ENCODE measurements at places on chromosomes 5 and 9.

GRCh38 chr5:79295029-79295428 lies 59.1 kb downstream of the JMY start:
- no peak for DNase-seq

DNA sequence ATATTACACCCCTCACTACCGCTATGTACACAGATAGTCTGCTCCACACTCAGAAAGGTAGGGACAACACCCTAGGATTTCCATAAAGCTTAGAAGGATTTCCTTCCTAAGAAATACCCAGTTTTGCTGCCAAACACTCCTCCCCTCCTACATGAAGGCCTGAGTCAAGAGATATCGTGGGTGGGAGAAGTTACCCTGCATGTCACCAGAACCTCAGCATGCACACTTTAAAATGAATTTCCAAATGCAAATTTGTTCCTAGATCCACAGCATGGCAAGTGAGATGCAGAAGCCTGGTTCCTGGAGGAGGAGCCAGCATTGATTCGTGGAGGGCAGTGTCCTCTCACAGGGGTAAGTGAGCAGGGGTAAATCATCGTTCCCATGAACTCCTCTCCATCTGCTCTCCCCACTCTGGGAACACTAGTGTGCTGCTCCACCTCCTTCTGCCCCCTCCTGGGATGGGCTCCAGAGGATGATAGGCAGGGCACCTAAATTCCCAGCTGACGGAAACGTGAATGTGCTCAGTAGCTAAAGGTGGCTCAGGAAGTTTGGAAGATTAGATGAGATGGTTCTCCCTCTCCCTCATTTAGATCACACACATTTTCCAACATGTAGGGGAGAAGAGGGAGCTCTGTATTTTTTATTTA lies 76.7 kb downstream of the PDE4D start:
- no peak for DNase-seq

DNA sequence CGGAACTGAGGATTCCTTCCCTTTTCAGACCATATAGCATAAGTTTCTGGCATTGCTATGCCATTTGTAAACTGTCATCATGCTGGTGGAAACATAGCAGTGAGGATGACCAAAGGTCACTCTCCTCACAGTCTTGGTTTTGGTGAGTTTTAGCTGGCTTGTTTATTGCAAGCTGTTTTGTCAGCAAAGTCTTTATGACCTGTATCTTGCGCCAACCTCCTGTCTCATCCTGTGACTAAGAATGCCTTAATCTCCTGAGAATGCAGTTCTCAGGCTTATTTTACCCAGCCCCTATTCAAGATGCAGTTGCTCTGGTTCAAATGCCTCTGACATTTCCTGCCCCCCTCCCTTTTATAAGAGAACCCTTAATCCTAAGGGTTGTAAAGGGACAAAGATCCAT lies 26.7 kb upstream of the GRIA1 start:
- no peak for DNase-seq

DNA sequence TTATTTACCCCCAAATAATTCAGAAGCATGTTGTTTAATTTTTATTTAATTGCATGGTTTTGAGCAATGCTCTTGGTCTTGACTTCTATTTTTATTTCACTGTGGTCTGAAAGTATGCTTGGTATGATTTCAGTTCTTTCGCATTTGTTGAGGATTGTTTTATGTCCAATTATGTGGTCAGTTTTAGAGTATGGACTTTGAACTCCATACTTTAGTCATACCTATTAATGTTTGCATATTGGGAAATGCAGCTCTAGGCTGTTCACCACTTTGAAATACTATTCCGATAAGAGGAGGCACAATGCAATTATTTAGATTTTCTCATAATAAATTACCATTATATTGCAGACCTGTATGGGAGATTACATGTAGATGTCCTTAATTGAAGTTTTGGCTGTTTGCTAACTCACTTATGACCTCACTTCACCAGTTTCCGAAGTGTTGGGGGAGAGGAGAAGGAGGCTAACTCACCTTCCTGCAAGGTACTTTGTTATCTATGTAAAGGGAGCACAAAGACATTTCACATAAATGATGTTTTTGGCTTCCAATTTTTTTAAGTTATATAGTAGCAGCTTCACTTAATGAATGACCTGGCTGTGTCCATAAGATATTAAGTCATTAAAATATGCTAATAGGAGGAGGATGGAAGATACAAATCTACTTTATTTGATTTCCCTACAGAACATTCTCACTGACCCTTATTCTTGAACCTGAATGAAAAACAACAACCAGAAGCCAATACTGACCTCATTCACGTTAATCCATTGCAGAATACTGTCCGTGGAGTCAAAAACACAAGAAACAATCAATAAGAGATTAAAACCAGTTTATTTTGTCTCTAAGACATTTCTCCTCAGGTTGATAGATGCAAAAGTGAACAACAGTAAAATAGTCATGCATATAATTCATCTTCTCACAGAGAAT lies 970.3 kb upstream of the ARRDC3 start:
- DNase-seq, result no peak

GRCh38 chr9:6959270-6960000 lies 201.7 kb downstream of the KDM4C start:
- DNase-seq, result no peak

GRCh38 chr5:32279223-32279622 lies 33.5 kb downstream of the MTMR12 start:
- no peak for DNase-seq

DNA sequence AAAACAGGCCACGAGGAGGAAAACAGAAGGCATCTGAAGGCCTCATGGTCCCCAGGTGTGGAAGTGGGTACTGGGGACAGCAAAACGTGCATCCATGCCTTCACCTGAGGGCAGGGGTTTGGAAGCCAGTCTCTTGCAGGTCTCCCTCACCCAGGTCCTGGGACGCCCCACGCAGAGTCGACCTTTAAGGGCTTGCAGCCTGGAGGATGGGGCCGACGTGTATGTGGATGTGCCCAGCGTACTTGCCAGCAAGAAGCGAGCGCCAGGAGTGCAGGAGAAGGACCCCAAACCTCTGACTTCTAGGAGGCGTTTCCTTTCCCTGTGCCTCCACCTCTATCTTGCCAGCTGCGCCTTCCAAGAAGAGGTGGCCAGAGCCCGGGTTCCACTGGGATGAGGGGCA lies 65.9 kb downstream of the OTULIN start:
- DNase-seq, result no peak

GRCh38 chr5:82158755-82159413 lies 119.3 kb downstream of the RPS23 start:
- DNase-seq, result no peak

DNA sequence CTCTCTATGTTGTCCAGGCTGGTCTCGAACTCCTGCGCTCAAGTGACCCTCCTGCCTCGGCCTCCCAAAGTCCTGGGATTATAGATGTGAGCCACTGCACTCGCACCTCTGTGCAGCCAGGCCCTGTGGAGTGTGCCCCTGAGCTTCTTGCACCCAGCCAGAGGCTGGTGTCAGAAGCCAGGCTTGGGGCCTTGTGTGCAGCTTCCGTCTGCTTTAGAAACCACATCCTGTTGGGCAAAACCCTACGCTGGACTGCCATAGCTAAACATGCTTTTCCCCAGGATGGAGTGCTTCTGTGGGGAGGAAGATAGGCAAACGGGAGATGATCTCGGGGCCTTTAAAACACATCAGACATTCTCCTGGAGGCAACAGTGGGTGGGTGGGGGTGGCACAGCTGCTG lies 40.1 kb downstream of the PRRT1B start:
- no peak for DNase-seq

DNA sequence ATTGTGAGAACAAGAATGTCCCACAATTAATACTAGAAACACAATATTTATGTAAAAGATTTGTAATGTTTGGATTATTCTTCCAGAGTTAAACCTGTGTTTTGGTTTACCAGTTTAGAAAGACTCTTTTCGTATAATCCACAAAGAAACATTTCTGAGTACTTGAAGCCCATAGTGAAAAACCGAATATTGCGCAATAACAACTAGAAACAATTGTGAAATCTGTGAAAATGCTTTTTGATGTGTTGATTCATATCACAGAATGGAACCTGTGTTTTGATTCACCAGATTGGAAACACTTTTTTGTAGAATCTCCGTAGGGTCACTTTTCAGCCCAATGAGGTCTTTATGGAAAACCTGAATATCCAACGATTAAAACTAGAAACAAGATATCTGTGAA lies 386.2 kb downstream of the PRDM9 start:
- no peak for DNase-seq

DNA sequence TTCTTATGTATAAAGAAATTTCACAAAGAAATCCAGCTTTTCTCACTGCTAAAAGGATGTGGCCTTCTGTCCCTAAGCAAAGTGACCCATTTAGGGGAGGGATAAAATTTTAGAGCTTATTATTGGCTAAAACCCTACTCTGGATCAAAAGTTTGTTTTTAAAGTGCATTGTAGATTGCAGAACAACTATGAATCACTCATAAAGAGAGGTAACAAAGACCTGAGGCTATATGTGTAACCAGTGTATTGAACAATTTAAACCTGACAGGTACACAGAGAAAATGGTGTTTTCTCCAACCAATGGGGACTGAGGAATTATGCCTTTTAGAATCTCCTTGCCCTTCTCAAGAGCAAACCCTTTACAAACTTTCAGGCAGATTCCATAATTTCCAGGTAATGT lies 86.6 kb downstream of the MUSK start:
- DNase-seq, result no peak

Data from esophagus squamous epithelium (tissue), 5 donors.